ENCODE measurements at places on chromosomes 5 and 9. TPM values are rescaled to one million over a fixed set of nuclear protein-coding genes. Genes with fewer than 3 reads are reported as not detected.
A peak's percentile ranks its signal among the peaks of the same experiment; 100 is the strongest.

The SEMA4D gene
- total RNA-seq, result 12.8 TPM

The KCNT1 gene
- total RNA-seq, result 0.09 TPM

The MYORG gene
- 4.0 TPM for total RNA-seq

GRCh38 chr9:104287253-104287878, 193.3 kb downstream of the SMC2 start:
- H3K27me3 ChIP-seq, result no peaks in the 10 kb centered on the region
- H3K4me3 ChIP-seq, result no peak overlapping the region
- H3K27ac ChIP-seq, result no peak overlapping the region
- no peaks in the 10 kb centered on the region for H3K4me1 ChIP-seq
- DNase-seq, result no peak

- peaks cover 16% of the 10 kb centered on the region for H3K4me1 ChIP-seq
- DNase-seq, result no peak
- no peaks in the 10 kb centered on the region for H3K36me3 ChIP-seq
- H3K27me3 ChIP-seq, result no peaks in the 10 kb centered on the region
- no peak overlapping the region for H3K27ac ChIP-seq
Observed at GRCh38 chr9:94610181-94610606, 16.6 kb upstream of the FBP2 start.

GRCh38 chr5:14356305-14356704, 213.2 kb downstream of the TRIO start:
- H3K27me3 ChIP-seq, result no peaks in the 10 kb centered on the region
- H3K27ac ChIP-seq, result no peak overlapping the region
- H3K36me3 ChIP-seq, result peaks cover 8% of the 10 kb centered on the region
- H3K4me1 ChIP-seq, result no peaks in the 10 kb centered on the region
- DNase-seq, result no peak

- peak; percentile 49 for DNase-seq
- H3K36me3 ChIP-seq, result no peaks in the 10 kb centered on the region
- H3K4me1 ChIP-seq, result peaks cover 17% of the 10 kb centered on the region
- peak overlapping the region; percentile 43 for H3K27ac ChIP-seq
- no peak overlapping the region for H3K4me3 ChIP-seq
- H3K27me3 ChIP-seq, result no peaks in the 10 kb centered on the region
Observed at GRCh38 chr9:120386390-120387131, 193.4 kb downstream of the CDK5RAP2 start.

- no peak overlapping the region for H3K27ac ChIP-seq
- peaks cover 15% of the 10 kb centered on the region for H3K4me1 ChIP-seq
- H3K4me3 ChIP-seq, result no peak overlapping the region
Observed at GRCh38 chr9:690517-691111, 150.9 kb upstream of the DMRT1 start.

DNA sequence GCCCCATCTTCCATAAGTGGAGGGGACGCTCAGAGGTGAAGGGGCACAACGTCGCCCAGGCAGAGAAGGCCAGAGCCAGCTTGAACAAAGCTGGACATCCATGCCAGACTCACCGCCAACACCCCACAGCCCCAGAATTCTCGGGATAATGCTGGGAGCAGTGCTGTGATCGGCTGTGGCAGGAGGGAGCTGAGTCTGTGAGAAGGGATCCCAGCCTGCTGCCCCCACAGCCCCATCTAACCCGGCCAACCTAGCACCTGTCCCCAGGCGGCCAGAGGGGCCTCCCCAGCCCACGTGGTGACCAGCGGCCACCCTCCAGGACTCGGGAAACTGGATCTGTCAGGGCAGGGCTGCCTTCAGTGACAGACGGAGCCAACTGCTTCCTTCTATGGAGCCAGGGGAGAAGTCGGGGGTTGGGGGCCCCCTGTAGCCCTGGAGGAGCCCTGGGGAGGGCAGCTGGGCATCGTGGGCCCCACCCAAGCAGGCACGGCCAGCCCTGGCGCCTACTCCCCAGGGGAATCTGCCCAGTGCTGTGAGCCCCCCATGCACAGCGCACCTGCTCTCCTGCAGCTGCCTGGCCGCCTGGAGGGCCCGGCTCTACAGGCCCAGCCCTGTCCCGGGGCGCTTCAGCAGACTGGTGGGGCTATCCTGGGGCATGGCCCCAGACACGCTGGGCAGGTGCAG, 6.0 kb downstream of the BRD3 start:
- no peaks in the 10 kb centered on the region for H3K36me3 ChIP-seq
- H3K4me1 ChIP-seq, result peaks cover 42% of the 10 kb centered on the region
- no peaks in the 10 kb centered on the region for H3K27me3 ChIP-seq
- H3K27ac ChIP-seq, result no peak overlapping the region
- DNase-seq, result peak; percentile 19

- no peak for DNase-seq
- no peaks in the 10 kb centered on the region for H3K36me3 ChIP-seq
- no peaks in the 10 kb centered on the region for H3K27me3 ChIP-seq
- H3K27ac ChIP-seq, result no peak overlapping the region
- no peak overlapping the region for H3K4me3 ChIP-seq
Observed at GRCh38 chr5:136482206-136482605, 116.9 kb upstream of the TRPC7 start.

DNA sequence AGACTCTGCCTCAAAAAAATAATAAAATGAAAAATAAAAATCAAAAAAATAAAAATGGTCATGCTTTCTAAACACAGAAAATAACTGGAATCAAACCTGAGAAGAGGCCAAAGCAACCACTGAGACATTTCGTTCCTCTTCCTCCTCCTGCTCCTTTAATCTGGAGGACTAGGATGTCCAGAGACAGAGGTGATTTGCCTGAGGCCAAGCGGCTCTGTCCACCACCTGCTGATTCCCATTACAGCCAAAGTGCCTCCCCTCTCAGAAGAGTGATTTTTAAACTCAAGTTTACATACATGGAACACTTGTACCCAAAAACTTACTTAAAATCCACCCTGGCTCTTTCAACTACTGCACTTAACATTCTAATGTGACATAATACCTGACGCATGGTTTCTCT, 65.6 kb downstream of the TLE1 start:
- no peaks in the 10 kb centered on the region for H3K27me3 ChIP-seq
- no peaks in the 10 kb centered on the region for H3K4me1 ChIP-seq
- no peak overlapping the region for H3K27ac ChIP-seq
- no peak for DNase-seq

- H3K4me3 ChIP-seq, result no peak overlapping the region
- no peaks in the 10 kb centered on the region for H3K36me3 ChIP-seq
- no peaks in the 10 kb centered on the region for H3K27me3 ChIP-seq
- no peaks in the 10 kb centered on the region for H3K4me1 ChIP-seq
- no peak for DNase-seq
- no peak overlapping the region for H3K27ac ChIP-seq
Observed at GRCh38 chr9:92608241-92608908, 61.6 kb downstream of the IPPK start.

DNA sequence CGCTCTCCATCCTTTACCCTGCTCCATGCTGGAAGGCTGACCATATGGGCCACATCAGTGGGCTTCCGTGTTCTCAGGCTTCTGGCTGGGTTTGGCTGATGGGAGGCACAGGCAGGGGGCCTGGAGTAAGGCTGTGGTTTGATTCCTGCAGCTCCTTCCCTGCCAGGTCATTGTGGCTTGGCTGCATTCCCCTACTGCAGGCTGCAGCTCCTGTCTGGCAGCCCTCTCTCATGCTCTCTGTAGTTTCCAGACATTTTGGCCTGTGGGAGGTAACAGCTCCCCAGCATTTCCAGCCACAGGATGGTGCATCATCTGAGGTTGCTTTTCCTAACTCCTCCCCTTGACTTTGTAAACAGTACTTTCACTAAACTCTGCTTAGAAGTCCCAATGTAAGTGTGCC, 102.0 kb upstream of the PTPN3 start:
- H3K4me3 ChIP-seq, result no peak overlapping the region
- H3K4me1 ChIP-seq, result no peaks in the 10 kb centered on the region
- no peaks in the 10 kb centered on the region for H3K27me3 ChIP-seq
- DNase-seq, result no peak
- H3K36me3 ChIP-seq, result no peaks in the 10 kb centered on the region

DNA sequence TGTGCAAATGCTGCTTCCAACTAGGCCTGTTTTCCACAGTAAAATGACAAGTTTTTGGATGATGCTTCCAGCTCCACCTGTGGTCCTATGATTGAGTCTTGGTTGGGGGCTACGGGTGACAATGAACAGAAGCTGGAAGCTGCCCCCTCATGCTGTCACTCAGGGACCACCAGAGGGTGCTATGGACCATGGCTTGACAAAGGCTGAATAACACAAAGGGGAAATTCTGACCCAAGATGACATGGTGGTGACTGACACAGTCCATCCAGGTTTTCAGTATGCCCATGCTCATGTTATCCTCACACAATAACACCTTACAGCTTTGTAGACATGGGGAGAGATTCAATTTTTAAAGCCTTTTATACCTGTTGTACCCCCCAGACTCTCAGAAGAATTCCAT, 23.9 kb upstream of the SAP30L start:
- H3K4me3 ChIP-seq, result no peak overlapping the region
- no peak for DNase-seq
- no peaks in the 10 kb centered on the region for H3K27me3 ChIP-seq
- H3K36me3 ChIP-seq, result no peaks in the 10 kb centered on the region
- peaks cover 6% of the 10 kb centered on the region for H3K4me1 ChIP-seq
- H3K27ac ChIP-seq, result no peak overlapping the region

- H3K27ac ChIP-seq, result peak overlapping the region; percentile 86
- DNase-seq, result no peak
- H3K4me1 ChIP-seq, result peaks cover 39% of the 10 kb centered on the region
- no peak overlapping the region for H3K4me3 ChIP-seq
Observed at GRCh38 chr9:124221676-124222075, 36.1 kb upstream of the NEK6 start.

GRCh38 chr5:14809369-14810155, 62.0 kb downstream of the ANKH start:
- H3K27ac ChIP-seq, result peak overlapping the region; percentile 9
- H3K36me3 ChIP-seq, result no peaks in the 10 kb centered on the region
- no peaks in the 10 kb centered on the region for H3K4me1 ChIP-seq
- H3K4me3 ChIP-seq, result no peak overlapping the region
- H3K27me3 ChIP-seq, result no peaks in the 10 kb centered on the region
- no peak for DNase-seq

DNA sequence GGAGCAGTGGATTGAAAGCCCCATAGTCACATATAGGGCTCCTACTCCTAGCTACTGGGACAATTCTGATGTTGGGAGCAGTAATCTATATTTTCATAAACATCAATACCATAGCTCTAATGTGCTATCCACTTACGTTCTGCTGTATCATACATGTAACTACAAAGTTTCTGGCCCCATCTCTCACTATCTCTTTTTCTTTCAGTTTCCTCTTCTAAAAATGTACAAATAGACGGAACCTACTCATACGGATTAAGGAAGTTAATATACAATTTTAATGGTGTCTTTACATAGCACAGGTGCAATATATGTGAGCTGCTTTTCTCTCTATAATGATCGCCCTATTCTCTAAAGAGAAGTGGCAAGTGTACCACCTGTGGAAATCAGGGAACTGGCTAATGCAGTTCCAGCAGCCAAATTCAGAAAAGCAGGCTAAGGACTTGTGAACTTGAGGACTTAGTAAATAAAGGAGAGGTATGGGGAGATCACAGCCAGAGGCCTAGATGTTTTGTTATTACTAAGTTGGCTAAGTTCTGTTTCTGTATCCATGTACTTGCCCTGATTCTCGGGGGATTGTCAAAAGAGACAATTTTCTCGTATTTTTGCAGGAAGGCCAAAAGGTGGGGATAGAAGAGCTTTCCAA, 1021.9 kb downstream of the CDH12 start:
- DNase-seq, result no peak
- H3K27me3 ChIP-seq, result no peaks in the 10 kb centered on the region
- H3K4me1 ChIP-seq, result no peaks in the 10 kb centered on the region
- no peak overlapping the region for H3K27ac ChIP-seq

GRCh38 chr9:19431361-19432171, 22.8 kb downstream of the ACER2 start:
- H3K4me3 ChIP-seq, result no peak overlapping the region
- no peak for DNase-seq
- no peaks in the 10 kb centered on the region for H3K36me3 ChIP-seq
- no peaks in the 10 kb centered on the region for H3K4me1 ChIP-seq

DNA sequence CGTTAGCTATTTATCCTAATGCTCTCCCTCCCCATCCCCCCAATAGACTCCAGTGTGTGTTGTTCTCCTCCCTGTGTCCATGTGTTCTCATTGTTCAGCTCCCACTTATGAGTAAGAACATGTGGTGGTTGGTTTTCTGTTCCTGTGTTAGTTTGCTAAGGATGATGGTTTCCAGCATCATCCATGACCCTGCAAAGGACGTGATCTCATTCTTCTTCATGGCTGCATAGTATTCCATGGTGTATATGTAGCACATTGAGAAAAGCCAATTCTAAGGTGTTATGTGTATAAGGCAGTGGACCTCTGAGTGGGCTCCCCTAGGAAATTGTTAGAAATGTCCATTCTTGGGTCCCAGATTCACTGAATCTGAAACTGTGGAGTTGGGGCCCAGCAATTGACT, 103.1 kb upstream of the MYO10 start:
- H3K36me3 ChIP-seq, result no peaks in the 10 kb centered on the region
- no peak overlapping the region for H3K27ac ChIP-seq
- no peak for DNase-seq
- no peaks in the 10 kb centered on the region for H3K4me1 ChIP-seq

- H3K4me1 ChIP-seq, result no peaks in the 10 kb centered on the region
- no peaks in the 10 kb centered on the region for H3K36me3 ChIP-seq
- no peak overlapping the region for H3K27ac ChIP-seq
- no peak overlapping the region for H3K4me3 ChIP-seq
- no peaks in the 10 kb centered on the region for H3K27me3 ChIP-seq
Observed at GRCh38 chr5:61701877-61702602, 370.0 kb downstream of the ZSWIM6 start.

DNA sequence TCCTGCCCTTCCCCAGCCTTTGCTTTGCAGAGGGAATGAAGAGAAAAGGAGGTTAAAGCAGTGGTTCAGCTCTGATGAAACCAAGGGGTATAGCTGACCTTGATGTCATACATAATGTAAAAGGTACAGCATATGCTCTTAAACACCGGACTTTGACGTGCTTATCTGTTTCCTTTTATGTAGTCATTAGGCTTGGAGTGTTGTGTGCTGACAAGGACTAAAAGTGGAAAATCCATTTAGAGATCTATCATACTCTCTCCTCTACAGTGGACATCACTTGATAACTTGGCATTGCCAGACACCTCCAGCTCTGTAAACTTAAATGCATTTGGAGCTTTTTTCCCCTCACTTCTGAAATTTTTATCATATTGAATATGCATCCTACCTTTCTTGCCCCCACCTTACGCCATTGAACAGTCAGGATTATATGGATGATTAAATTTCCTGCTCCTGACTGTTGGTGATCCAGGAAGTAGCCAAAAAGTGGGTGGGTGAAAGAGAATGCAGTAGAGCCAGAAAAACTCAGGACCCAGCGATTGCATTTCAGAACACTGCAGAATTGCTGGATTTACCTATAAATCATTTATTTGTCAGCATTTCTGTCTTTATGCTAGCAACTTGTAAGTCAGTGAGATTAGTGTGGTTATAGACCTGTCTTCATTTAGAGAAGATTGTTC, 4.1 kb downstream of the TNFAIP8 start:
- H3K27me3 ChIP-seq, result no peaks in the 10 kb centered on the region
- H3K27ac ChIP-seq, result no peak overlapping the region
- H3K36me3 ChIP-seq, result no peaks in the 10 kb centered on the region
- no peak overlapping the region for H3K4me3 ChIP-seq
- H3K4me1 ChIP-seq, result peaks cover 6% of the 10 kb centered on the region
- DNase-seq, result no peak

GRCh38 chr9:37353791-37354190, 68.7 kb upstream of the GRHPR start:
- DNase-seq, result no peak
- no peak overlapping the region for H3K27ac ChIP-seq
- H3K27me3 ChIP-seq, result no peaks in the 10 kb centered on the region
- no peaks in the 10 kb centered on the region for H3K36me3 ChIP-seq
